ENCODE measurements at places on chromosomes 6 and 20. TPM values are rescaled to one million over a fixed set of nuclear protein-coding genes. Genes with fewer than 3 reads are reported as not detected.

Gene PNLDC1
- total RNA-seq: not detected

GRCh38 chr6:159097256-159097655 lies 52.5 kb upstream of the TAGAP start:
- no peak for DNase-seq

- no peak for DNase-seq
Measured at GRCh38 chr20:48193627-48194425, 408.5 kb upstream of the SULF2 start.

DNA sequence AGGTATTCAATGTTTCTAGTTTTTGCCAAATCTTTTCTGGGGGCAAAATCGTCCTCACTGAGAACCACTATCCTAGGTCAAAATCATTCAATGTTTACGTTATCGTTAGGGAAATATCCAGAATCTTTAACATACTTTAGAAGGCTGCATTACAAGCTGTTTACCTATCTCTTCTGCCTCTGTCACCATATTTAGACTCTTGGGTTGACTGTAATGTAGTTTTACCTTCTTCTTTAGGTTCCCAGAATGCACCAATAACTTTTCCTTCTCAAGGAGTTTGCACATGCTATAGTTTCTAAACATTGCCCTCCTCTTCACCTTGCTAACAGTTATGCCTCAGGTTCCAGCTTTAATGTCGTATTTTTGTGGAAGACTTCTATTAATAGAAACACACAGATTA lies 1185.5 kb upstream of the ADGRB3 start:
- DNase-seq: no peak

DNA sequence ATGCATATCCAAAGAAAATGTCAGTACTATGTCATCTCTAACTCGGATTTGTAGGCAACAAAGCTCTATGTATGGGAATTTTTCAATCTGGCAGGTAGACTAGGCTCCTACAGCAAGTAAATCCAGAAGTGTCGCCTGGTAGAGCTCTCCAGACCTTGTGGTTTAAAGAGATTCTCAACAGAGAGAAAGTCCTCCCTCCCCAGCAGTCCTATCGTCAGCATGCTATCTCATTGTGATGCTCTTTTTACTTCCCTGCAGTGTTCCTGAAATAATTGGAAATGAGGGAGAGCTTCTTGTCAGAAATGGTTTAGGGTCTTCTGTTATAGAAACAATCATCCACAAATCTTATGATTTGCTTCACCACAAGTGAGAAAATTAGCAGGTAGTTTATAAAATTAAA lies 395.4 kb downstream of the FRK start:
- no peak for DNase-seq

Gene MOG
- not detected for total RNA-seq

DNA sequence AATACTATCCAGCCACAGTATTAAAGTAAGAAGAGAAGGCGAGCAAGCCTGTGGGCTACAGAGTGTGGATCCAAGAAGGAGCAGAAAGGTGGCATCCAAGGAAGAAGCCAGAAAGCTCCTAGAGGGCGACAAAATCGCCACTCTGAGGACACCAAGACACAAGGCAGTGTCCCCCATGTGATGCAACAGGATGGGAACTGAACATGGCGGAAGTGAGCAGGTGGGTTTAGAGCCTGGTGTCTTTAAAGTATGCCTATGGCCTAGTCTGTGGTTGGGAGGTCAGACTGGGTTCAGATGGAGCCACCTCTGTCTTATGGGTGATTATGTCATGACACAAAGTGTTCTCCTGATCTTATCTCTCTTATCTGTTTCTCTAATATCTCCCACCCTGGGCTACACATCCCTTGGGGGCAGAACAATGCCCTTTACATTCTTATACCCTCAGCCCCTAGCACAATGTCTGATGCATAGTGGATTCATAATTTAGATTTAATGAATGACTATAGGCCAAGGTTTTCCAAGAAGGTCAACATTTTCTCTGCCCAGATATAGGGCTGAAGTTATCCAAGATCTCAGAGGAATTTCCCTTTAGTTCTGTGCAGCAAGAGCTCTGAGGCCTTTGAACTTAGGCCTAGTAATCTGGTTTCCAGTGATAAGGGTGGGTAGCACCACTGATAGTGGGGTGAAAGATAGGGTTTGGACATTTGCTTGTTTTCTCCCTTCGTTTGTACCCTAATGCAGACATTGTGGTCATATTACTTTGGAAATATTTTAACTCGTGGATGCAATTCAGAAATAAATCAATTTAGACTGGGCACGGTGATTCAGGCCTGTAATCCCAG lies 167.3 kb upstream of the AKIRIN2 start:
- no peak for DNase-seq

- DNase-seq: no peak
Measured at GRCh38 chr20:50062006-50062838, 50.7 kb downstream of the UBE2V1 start.

DNA sequence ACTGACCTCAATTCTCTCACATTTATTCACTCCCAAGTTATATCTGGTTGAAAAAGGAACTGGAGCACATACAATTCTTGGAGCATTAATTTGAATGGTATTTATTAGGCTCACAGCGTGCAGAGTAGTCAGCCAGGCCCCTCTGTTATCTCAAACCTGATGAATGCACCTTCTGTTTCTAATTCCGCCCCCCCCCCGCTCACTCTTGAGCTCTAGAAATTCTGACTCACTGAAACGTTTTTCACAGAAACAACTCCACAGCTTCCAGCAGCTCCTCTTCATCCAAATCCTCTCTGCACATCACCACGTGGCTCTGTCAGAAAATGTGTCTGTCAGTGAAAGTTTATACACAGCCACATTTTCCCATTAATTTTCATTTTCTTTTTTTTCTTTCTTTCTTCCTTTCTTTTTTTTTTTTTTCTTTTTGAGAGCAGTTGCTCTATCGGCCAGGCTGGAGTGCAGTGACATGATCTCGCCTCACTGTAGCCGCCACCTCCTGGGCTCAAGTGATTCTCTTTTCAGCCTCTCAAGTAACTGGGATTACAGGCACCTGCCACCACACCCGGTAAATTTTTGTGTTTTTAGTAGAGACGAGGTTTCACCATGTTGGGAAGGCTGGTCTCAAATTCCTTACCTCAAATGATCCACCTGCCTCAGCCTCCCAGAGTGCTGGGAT lies 109.4 kb downstream of the TBXT start:
- DNase-seq: no peak

DNA sequence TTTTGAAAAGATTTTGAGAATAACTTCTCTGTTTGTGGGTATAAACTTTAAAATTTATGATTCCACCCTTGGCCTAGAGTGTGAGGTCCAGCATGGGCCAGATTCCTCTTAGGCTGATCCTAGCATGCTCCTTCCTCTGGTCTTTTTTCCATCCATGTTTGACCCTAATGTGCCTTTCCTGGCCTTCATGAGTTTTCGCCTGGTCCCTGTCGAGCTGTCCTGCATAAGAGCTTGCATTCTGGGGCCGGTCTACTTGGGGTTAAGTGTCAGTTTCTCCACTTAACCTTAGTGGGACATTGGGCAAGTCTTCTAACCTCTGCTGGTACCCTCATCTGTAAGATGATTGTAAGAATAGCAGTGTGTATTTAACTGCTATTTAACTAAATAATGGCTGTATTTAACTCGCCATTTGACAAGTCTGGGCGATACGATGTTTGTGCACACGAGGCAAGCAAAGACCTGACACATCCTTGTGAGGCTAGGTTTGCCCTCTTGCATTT lies 40.7 kb upstream of the TAGAP start:
- DNase-seq: no peak

- no peak for DNase-seq
Measured at GRCh38 chr6:52543729-52544601, 32.9 kb downstream of the TRAM2 start.

DNA sequence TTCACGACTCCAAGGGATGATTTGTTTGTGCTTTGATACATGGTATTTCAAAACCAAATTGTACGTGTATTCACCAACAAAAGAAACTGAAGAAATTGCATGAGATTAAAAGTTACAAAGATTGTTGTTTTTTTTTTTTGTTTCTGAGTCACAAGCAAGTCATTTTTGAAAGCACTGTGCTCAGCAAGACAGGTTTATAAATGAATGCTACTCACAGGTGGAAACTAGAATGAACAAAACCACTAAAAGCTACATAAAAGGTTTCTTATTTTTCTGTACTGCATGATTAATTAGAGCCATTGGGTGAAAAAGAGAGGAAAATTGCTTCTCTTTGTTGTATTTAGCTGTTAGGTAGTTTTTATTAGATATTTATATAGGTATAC lies 90.2 kb upstream of the RIPOR2 start:
- DNase-seq: no peak

- DNase-seq: no peak
Measured at GRCh38 chr6:56043761-56044160, 168.4 kb upstream of the BMP5 start.

GRCh38 chr6:43489277-43490072 lies 12.1 kb downstream of the TJAP1 start:
- DNase-seq: no peak

DNA sequence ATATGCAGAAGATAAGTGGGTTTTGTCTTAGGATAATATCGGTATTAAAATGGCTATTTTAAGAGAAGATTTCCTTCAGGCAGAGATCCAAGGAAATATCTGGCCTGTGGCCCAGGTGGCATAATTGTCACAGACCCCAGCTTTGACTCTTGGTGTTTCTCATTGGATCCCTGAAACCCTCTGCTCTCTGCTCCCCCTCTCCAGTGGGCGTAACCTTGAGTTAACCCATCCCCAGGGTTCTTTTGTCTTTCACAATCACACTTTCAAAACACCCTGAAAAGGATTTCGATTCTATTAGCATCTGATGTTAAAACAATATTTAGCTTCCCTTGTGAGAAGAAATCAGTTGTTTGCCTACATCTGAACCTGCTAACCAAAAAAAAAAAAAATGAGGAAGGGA lies 7.2 kb downstream of the SSTR4 start:
- DNase-seq: no peak

DNA sequence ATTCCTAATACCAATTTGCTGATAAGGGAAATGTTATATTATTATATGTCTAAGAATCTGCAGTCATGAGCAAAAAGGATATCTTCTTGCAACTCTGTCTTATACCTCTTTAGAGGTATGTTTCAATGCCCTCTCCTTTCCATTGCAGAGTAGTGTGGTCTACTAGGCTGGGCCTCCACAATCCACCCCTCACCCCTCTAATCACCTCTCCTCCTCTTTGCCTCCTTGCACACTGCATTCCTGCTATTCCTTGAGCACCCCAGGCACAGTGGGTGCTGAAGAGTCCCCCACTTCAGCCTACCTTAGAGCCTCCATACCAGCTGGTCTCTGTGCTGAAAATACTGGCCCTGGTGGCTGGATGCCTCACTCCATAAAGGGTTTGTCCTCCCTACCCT lies 26.9 kb downstream of the ARMC2 start:
- no peak for DNase-seq

Measured in esophagus squamous epithelium (tissue), 5 donors.